Right cardiac atrium (tissue), 5 donors: ENCODE measurements at places on chromosomes 5 and 9. TPM values are rescaled to one million over a fixed set of nuclear protein-coding genes. Genes with fewer than 3 reads are reported as not detected.

The GBGT1 gene
- total RNA-seq: 12.8 TPM

The GLRA1 gene
- total RNA-seq: not detected

The ZFP2 gene
- 0.91 TPM for total RNA-seq

- DNase-seq: no peak
Observed at GRCh38 chr5:156181656-156182055, 145.3 kb upstream of the SGCD start.

DNA sequence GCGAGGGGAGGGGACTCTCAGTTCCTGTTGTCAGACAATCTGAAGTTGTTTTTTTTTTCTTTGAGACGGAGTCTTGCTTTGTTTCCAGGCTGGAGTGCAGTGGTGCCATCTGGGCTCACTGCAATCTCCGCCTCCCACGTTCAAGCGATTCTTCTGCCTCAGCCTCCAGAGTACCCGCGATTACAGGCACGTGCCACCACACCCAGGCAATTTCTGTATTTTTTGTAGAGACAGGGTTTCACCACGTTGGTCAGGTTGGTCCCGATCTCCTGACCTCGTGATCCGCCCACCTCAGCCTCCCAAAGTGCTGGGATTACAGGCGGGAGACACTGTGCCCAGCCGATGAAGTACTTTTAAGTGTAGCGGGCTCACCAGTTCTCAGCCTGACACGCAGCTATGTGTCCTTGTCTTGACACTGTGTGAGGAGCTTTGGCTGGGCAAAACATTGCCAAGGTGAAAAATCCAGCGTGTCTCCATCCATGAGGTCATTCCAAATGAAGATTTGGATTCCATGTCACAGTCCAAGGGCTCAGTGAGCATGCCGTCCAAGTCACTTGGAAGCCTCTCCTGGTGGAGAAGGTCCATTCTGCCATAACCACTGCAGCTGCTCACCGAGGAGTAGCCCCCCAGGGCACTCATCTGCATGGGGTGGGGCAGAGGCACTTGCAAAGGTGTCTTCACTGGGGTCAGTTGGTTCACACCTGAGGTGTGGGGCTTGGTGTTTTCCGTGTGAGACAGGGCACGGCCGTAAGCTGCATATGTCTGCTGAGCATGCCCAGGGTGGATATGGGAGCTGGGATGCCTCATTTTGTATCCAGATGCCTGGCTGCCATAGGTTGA, 32.0 kb downstream of the OR2V1 start:
- no peak for DNase-seq

DNA sequence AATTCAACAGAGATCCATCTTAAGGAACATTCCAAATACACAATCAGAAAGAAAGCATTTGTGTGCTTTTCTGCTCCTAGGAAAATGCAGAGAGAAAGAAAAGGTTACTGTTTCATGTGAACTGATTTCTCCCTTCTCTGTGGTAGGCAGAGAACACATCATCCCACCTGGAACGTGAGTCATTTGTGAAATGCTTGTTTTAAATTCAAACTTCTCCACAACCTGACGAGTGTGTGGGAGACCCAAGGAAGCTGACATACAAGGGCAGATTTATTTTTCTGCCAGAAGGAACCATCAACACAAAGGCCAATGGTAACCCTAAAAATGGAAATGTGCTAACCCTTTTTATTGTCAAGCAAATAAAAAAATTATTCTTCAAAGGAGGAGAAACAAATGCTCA, 156.4 kb downstream of the EFNA5 start:
- DNase-seq: no peak

DNA sequence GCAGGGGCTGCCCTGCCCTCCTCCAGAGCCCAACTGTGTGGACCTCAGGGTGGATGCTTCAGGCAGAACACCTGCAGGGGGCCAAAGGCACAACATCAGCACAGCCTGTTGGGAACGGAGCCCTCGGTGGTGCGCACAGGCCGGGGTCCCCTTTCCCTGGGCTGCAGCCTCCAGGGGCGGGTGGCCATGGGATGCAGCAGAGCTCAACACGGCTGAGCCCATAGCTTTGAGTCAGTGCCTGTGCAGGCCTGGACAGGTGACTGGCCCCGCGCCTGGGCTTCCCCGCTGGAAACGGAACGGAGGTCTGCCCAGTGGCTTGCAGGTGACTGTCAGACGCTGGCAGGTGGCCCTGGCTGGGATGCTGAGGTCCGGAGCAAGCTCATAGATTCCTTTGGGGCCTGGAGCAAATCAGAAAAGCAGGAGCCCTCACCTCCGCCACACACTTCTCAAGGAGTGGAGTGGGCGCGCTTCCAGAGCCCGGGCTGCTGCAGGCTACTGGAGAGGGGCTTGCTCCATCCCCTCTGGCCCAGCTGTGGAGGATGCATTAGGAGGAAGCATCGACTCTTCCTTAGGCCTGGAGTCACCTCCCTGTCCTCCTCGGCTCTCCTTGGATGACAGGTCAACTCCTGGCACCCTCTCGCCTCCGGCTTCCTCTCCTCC, 69.8 kb upstream of the RNU6ATAC start:
- peak; percentile 64 for DNase-seq

GRCh38 chr5:148992265-148992664, 70.6 kb downstream of the SH3TC2 start:
- DNase-seq: no peak

GRCh38 chr9:8012986-8013385, 213.4 kb upstream of the DMAC1 start:
- DNase-seq: no peak

DNA sequence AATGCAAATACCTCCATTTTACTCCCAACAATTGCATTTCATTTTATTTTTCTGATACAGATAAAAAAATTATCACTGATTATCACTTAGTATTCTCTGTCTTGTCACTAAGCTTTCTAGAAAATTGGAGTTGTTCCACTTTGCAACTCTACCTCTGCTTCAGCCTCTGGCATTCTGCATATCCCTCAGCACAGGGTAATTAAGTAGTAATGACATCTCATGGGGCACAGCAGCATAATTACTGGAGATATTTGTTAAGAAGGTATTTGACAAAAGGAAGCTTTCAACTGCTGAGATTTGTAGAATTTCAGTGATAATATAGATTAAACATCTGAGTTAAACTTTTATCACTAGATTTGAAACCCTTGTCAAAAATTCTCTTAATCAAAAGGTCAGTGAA, 446.2 kb downstream of the HTR1A start:
- DNase-seq: no peak

- DNase-seq: peak; percentile 86
Observed at GRCh38 chr5:177496727-177497291, 595 bp downstream of the PDLIM7 start.

DNA sequence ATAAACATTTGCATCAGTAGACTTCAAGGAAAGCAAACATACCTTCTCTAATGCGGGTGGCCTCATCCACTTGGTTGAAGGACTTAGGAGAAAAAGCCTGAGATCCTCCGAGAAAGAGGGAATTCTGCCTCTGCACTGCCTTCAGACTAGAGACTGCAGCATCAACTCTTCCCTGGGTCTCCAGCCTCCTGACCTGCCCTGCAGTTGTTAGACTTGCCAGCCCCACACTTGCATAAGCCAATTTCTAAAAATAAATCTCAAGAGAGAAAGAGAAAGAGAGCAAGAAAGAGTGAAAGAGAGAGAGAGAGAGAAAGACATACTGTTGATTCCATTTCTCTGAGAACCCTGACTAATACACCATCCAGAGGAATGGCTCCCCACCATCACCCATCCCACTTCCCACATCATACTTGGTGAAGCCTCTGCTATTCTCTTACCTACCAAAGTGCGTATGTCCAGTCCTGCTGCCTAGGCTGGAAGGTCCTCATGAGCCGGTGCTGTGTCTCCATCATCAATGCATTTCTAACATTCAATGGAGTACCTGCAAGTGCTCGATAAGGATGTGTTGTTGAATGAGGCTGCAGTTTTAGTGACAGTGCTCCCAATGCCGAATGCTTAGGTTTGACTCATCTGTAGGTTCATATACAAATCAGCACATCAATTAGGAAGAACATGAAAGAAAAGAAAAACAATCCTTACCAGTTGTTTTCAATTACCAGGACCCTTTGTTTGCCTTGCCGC, 35.1 kb downstream of the ZNF622 start:
- DNase-seq: no peak

GRCh38 chr9:3836011-3836410, 310.2 kb upstream of the RFX3 start:
- no peak for DNase-seq

DNA sequence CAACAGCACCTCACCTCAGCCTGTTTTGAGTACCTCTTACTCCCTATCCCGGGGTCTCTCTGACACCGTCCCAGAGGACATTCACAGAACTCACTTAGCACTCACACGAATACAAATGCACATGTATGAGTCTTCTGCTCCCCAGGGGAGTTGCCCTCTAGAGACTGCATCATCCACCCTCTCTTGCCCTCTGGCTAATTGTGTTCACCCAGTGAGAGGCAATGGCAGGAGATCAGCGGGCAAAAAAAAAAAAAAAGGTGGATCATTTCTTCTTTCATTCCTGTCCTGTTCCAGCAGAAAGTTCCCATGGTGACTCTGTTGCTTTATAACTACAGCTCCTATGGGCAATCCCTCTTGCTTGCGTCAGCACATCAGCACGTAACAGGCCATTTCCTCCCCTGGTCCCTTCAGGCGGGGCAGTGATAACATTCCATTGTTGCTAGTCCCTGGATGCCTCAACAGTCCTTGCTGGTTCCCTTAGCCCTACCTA, 23.5 kb upstream of the SNX2 start:
- no peak for DNase-seq

DNA sequence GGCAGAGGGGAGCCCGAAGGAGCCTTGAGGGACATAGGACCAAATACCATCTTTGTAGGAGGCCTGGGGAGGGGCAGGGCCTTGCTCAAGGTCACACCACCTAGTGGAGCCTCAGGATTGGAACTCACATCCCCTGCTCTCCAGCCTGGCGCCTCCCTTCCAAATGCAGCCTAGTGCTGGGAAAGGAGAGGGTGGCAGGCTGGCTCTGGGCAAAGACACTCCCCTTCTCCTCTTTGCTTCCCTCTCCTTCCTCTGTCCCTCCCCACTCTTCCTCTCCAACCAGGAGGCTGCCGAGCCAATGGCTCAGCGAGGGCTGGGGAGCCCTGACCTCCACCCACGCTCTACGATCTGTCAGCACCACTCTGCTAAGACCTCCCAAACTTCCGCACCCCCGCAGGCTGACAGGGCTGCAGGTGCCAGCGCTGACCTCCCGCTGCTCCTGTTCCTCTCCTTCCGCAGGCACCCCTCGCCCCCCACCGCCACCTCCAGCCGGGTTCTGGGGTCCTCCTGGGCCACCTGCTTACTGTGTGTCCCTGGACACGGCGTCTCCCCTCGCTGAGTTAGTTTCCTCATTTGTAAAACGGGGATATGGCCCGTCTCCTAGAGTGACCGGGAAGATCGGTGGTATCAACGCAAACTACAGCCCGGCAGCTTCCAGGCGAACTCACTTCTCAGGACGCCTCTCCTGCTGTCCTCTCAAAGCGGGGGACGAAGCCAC, 52.9 kb downstream of the C9orf50 start:
- DNase-seq: peak; percentile 56

DNA sequence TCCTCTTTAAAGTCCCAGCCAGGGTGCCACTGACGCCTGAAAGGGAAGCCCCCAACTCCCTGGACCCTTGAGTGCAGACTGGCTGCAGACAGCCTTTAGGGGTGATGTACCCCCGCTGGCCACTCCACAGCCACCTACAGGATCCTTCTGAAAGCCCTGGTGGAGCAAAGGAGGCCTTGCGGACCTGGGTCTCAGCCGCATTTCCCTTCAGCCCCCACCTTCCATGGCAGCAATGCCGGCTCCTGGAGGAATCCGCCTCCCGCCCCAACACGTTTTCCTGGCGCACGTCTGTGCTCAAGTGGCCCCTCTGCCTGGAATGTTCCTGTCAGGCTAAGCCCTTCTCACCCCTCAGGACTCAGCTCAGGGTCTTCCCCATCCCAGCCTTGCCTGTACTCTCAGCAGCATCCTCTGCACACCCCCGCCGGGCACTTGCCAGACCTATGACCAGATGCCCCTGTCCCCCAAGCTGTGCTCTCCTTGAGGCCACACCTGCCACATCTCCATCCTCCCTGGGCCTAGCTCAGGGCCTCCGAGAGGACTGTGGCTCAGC, 134.1 kb upstream of the RAPGEF1 start:
- DNase-seq: no peak

GRCh38 chr5:172981931-172982330, 1.6 kb upstream of the ATP6V0E1 start:
- no peak for DNase-seq

- no peak for DNase-seq
Observed at GRCh38 chr5:58150926-58151325, 309.0 kb downstream of the PLK2 start.

DNA sequence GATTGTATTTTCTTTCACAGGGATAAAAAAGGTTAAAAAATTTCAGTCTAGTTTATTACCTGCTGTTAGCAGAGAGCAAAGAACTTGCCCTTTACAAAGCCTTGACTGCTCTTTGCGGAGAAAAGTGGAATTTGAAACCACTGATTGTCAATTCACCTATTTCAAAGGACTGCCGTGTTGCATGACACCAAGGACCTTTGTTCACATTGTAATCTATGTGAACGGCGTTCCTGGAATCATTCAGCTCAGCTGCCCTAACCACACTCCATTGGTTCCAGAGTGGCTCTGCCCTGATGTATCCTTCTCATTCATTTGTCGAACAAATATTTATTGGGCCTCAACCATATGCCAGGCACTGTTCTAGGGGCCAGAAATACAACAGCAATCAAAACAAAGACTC, 377.5 kb upstream of the RFX3 start:
- DNase-seq: no peak

DNA sequence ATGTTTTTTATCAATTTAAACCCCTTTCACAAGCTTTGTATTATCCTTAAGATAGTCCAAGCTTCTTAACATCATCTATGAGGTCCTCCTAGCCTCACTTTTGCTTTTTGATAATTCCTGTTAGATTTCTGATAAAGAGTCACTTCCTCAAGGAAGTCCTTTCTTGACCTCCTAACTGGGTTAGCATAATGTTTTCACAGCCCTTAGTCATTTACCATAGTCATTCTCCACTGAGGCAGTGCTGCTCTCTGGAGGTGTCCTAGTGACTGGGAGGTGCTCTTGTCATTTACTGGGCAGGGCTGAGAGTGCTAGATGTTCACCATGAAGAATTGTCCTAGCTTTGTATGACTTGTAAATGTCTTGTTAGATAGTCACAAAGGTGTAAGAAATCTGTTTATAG, 26.4 kb downstream of the TNPO1 start:
- DNase-seq: no peak

DNA sequence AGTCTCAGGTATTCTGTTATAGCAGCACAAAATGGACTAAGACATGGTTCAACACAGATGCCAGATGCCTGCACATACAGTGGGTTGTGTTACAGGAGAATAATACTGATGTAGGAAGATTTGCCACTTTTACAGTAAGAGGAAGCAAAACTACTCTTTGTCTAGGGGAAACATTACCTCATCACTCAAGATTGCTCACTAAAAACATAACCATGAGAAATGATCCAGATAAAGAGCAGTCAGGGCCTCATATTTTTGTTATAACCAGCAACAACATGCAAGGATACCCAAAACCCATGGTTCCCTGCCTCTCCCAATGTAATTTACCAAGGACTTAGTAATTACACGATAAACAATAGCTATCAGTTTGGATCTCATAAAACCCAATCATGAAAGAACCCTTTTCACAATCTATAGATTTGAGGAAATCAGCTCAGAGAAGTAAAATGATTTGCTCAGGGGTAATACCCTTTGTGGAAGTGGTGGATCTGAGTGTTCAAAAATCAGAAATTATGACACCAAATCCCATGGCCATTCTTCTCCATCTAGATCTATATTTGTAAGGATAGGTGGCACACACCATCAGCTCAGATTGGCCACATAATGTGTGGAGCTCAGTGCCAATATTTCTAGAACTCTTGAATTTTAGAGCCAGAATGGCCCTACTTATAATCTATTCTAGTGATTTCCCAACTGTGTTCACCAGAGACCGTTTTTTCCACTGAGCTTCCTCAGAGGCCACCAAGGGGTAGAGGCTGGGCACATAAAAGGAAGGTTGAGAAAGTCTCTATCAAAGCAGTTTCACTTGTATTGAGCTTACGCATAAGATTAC, 27.8 kb downstream of the DPYSL3 start:
- DNase-seq: no peak
